ENCODE measurements at places on chromosomes 3 and 15. TPM values are rescaled to one million over a fixed set of nuclear protein-coding genes. Genes with fewer than 3 reads are reported as not detected.

PLSCR5 gene
- total RNA-seq: not detected

SLC6A11 gene
- total RNA-seq: 0.07 TPM

GPR149 gene
- not detected for total RNA-seq

MIX23 gene
- total RNA-seq: 57.7 TPM

CACNA1D gene
- total RNA-seq: 0.98 TPM

SKOR1 gene
- total RNA-seq: 0.03 TPM

THBS1 gene
- 29.3 TPM for total RNA-seq

CDHR4 gene
- total RNA-seq: 0.30 TPM

LMCD1 gene
- 75.6 TPM for total RNA-seq

FMN1 gene
- total RNA-seq: 0.36 TPM

TSPAN3 gene
- 466 TPM for total RNA-seq

B3GNT5 gene
- 21.0 TPM for total RNA-seq

NDUFB5 gene
- 51.9 TPM for total RNA-seq

LRRN1 gene
- not detected for total RNA-seq

TMEM40 gene
- total RNA-seq: 0.42 TPM

SLC9C1 gene
- not detected for total RNA-seq

PCOLCE2 gene
- 40.9 TPM for total RNA-seq

CHCHD4 gene
- 41.9 TPM for total RNA-seq

FBXW12 gene
- not detected for total RNA-seq

GPR160 gene
- 1.0 TPM for total RNA-seq

RTP1 gene
- not detected for total RNA-seq

SYNPR gene
- total RNA-seq: not detected

FETUB gene
- total RNA-seq: 0.12 TPM

PP2D1 gene
- total RNA-seq: not detected

IQCB1 gene
- total RNA-seq: 10.3 TPM

GOLGA8J gene
- total RNA-seq: not detected

ZNF860 gene
- 1.0 TPM for total RNA-seq

GPR156 gene
- 0.57 TPM for total RNA-seq

GABRG3 gene
- 0.32 TPM for total RNA-seq

FES gene
- 0.71 TPM for total RNA-seq

SPSB4 gene
- total RNA-seq: 0.13 TPM

HIGD2B gene
- not detected for total RNA-seq

PDIA5 gene
- 24.2 TPM for total RNA-seq

ZWILCH gene
- 46.6 TPM for total RNA-seq

IREB2 gene
- total RNA-seq: 42.6 TPM

FRMD4B gene
- 1.4 TPM for total RNA-seq

DENND4A gene
- total RNA-seq: 6.0 TPM

FRMD5 gene
- total RNA-seq: 3.9 TPM

Measured in A549 treated with DMSO at 1 μM for 4 hours (cell line).